ENCODE measurements at places on chromosomes 13 and 19.
A peak's percentile ranks its signal among the peaks of the same experiment; 100 is the strongest.

- DNase-seq: no peak
Observed at GRCh38 chr19:16522559-16523377, 19.5 kb downstream of the CHERP start.

GRCh38 chr13:59442461-59442860 is 721.3 kb downstream of the DIAPH3 start:
- no peak for DNase-seq

DNA sequence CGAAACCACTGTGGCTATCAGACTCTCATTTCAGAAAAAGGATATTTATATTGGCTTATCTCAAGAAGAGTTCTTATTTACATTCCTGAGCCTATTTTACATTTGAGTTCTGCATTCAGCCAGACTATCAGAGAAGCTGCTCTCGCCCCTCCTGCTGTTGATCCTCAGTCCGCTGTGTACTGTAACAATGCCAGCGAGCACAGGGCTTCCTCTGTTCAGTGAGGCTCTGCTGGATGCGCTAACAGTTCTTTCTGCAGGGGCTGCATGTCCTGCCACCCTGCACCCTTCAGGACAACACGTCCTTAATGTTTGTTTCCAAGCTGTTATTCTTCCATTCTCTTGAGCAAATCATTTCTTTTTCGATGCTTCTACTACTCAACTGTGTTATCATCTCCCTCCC is 463.7 kb upstream of the SGCG start:
- DNase-seq: no peak

DNA sequence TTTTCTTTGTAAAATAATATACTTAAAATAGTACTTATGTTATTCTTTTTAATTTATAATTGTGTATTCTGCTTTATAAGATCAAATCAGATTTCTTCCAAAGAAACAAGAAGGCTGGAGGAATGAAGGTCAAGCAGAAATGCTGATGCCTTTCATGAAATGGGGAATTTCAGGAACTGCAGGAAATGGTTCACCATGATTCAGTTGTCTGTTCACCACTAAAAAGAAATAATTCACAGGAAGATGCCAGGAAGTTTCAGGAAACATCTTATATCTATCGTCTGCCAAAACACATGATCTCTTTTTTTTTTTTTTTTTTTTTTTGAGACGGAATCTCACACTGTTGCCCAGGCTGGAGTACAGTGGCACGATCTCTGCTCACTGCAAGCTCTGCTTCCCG is 15.7 kb upstream of the SCEL start:
- DNase-seq: no peak

DNA sequence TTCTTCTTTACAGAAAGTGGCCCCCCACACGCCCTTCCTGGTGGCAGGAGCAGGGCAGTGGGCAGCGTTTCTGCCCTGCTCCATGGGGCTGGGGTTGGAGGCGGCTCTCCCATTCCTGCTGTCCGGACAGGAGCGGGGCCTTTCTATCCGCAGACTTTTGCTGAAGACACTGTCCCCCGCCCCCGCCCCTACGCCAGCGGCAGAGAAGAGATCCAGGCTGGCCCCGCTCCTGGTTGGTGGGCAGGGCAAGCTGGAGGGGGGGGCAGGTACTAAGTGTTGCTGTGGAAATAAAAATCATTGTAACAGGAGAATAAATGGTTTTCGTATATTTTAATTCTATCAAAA is 81.7 kb downstream of the ZNF429 start:
- DNase-seq: no peak

DNA sequence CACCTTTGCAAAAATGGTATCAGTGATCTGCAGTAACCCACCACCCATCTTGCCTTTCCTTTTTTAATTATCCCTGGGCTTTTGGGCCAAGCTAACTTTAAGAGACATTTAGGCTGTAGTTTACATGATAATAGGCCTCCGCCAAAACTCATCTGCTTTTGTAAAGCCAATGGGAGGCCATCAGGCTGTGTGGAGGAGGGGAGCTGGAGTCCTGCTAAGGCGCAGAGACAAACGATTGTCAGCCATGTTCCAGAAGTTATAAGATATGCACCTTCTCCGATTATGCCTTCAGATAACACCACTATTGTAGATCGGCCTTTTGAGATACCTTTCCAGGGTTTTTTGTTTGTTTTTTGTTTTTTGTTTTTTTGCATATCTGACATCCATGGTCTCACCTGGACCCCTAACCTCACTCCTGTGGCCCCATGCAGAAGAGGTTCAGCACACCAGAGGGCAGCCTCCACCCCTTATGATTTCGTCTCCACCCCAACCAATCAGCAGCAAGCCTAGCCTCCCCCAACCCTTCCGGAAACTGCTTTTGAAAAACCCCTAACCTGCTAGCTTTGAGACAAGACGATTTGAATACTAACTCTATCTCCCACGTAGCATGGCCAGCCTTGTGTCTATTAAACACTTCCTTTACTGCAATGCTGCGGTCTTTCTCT is 113.9 kb upstream of the UBL3 start:
- no peak for DNase-seq

DNA sequence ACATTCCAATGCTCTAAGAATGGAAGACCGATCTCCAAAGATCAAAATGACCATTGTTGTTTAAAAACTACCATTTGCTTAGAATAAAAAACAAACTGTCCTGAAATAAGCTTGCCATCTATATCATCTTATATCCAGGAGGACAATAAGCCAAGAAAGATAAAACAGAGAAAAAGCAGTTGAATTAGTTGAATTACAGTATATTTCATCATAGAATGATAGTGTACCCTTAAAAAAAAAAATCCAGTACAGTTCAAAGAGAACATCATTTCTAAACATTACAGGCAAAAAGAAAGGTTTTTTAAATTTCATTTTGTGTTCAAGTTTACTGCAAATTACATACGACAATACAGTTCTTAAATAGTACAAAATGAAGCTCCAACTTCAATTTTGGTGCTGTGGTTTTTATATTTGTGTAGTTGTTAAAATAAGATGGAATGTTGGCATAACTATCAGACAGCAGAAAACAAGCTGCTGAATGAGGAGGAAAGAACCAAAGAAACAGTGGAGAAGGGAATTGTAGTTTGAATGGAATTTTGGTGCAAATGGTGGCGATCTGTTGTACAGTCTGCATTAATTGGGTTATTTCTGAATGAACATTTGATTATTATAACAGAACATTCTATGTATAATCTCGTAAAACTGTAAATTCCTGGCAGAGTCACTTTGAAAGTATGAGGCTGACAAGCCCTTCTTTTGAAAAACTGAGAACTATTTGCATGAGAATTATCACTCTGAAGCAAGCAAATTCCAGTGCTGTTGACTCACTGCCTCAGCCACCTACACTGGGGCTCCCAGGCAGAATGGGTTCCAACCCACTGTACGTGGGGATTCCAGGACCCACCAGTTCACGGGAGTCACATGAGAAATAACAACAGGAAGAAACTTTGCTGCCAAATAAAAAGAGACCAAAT is 37.7 kb downstream of the LHFPL6 start:
- no peak for DNase-seq

DNA sequence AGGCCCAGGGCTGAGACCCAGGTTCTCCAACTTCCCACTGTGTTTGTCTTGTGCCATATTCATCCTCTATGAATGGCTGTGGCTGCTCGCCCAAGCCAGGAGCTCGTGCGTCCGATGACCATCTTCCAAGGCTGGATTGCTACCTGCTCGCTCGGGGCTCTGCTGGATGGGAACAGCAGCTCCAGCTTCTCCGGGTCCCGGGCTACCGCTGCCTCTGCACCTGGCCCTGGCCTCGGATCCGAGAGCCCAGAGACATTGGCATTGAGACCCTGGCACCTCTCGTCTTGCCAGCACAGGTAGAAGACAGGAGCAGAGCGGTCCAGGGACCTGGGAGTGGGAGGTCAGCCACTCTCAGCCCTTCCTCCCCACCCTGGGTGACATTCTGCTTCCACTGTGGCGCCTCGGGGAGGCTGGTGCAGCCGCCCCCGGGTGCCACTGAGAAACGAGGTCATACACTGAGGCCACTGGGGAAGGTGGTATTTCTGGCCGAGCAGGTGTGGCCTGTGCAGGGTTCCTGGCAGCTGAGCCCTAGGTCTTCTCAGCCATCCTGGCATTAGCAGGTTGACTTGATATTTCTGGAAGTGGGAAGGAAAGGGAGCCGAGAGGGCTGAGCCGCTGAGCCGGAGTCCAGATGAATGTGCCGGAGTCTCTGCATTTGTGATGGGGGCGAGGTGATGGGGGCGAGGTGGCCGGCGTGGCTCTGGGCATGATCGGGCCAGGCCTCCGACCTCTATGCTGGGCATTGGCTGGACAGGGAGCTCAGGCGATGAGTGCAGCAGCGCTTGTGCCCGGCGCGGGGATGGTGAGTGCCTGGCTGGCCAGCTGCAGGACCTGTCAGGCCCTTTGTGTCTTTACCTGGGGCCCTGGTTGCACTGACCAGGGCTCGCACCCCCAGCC is 18.6 kb downstream of the NDUFB7 start:
- no peak for DNase-seq

GRCh38 chr13:42532561-42533335 is 41.2 kb upstream of the TNFSF11 start:
- DNase-seq: no peak

- DNase-seq: no peak
Observed at GRCh38 chr19:11300811-11301120, 4.8 kb downstream of the TSPAN16 start.

DNA sequence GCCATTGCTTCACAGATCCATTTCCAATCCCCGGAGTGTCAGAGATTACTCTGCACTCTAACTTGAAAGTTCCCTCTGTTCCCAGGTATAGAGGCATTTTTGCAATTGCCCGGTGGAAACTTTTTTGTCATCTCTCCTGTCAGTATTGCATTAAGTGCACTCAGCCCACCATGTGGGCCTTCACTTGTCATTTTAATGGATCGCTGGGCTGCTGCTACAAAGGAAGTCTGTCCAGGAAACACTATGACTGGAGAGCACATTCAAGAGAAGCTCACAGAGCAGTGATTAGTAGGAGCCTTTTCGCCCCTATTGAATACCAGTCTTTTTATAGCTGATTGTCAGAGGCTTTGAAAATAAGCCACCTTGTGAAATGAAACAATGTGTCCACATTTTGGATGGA is 180.9 kb downstream of the B3GLCT start:
- DNase-seq: peak; percentile 37

DNA sequence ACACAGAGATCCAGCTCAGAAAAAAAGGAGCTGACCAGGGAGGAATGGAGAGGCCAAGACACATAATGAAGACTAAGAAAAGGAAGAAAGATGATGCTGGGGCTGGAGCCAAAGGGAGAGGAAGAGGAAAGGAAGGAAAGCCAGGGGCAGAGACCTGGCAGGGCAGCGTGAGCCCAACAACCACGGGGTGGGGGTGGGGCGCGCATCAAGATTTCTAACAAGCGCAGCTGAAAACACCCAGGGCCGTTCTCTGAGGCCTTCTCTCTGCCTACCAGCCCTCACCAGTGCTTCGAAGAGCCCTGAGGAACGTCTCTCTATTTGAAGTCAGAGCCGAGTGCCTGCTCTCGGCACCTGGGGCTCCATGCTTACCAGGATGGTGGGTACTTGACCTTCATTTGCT is 23.6 kb upstream of the POU2F2 start:
- no peak for DNase-seq

- no peak for DNase-seq
Observed at GRCh38 chr13:31049833-31050232, 111.9 kb downstream of the HSPH1 start.

- DNase-seq: no peak
Observed at GRCh38 chr13:69094485-69094884, 1013.1 kb upstream of the ATXN8OS start.

- DNase-seq: no peak
Observed at GRCh38 chr19:2080336-2080988, 15.7 kb downstream of the MOB3A start.

GRCh38 chr13:112776354-112776753 is 86.5 kb downstream of the ATP11A start:
- DNase-seq: no peak

DNA sequence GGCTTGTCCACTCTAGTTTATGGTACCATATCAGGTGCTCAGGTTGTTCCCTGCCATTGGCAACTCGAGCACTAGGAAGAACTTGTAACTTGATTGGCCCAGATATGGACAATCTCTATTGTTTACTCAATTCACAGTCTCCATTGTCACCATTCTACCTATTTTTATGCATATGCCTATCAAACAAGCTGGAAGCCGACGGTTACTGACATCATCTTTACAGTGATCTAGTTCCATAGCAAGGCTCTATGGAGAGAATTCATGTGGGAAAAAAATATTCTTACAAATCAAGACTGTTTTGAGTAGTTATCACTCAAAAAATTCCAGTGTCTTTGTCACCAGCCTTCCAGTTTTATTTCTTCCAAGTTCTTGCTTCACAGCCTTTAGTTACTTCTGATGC is 1006.2 kb upstream of the PRR20A start:
- DNase-seq: no peak

DNA sequence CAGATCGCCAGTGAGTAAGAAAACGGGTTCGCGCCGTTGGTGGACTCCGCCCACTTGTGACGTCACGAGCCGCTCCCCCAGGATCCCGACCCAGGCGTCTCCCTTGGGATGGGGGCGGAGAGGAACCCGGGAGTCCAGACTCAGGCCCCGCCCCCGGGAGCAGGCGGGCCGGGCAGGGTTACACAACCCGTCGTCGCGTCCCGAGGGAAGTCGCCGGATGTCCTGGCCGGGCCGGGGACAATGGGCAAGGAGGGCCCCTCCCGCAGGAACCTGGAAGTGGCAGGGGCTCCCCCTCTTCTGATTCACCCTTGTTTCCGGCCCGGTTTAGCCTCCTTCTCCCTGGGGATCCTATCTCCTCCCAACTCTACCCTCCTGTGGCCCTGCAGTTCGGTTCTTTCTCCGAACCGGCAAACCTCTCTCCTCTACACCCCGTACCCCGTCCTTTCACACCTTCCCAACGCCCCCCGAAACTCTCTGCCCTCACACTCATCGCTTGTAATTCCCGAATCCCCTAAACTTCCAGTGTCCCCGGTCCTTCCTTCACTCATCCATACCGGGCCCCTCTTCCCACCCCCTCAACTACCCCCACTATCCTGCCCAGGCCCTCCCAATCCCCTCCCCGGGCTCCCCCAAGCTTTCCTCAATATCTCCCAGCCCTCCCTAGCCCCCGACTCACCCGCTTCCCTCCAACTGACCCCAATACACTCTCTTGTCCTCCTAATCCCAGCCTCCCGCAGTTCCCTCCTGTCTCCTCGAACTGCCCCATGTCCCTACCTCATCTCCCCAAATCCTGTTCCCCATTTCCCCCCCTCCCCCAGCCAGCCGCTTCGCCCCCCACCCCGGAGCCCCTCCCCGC is 20.0 kb upstream of the ERCC1 start:
- DNase-seq: peak; percentile 82

DNA sequence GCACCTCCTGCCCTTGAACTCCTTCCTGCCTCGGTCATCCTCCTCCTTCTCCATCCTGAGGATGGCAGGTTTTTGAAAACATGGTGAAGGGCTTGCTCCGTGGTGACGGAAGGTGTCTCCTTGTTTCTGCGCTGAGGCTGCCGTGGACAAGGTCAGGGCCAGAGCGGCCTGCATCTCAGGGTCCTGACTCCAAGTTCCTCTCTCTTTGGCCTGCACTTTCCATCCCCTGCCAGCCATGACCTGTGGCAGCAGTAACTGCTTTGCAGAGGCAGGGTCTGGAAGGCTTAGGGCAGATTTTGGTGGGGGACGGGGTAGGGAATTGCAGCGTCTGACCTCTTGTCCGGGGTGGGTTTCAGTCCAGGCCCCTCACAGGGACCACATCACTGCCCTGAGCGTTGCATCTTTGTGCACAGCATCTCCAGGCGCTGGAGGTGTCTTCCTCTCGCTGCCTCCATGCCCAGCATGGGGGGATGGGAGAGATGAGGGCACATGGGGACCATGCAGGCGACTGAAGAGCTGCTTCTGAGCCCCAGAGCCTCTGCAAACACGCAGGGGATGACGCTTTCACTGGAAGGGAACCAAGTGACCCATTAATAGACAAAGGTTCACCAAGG is 216.8 kb downstream of the TEX29 start:
- DNase-seq: no peak
